ENCODE measurements at places on chromosomes 1 and 21.

DNA sequence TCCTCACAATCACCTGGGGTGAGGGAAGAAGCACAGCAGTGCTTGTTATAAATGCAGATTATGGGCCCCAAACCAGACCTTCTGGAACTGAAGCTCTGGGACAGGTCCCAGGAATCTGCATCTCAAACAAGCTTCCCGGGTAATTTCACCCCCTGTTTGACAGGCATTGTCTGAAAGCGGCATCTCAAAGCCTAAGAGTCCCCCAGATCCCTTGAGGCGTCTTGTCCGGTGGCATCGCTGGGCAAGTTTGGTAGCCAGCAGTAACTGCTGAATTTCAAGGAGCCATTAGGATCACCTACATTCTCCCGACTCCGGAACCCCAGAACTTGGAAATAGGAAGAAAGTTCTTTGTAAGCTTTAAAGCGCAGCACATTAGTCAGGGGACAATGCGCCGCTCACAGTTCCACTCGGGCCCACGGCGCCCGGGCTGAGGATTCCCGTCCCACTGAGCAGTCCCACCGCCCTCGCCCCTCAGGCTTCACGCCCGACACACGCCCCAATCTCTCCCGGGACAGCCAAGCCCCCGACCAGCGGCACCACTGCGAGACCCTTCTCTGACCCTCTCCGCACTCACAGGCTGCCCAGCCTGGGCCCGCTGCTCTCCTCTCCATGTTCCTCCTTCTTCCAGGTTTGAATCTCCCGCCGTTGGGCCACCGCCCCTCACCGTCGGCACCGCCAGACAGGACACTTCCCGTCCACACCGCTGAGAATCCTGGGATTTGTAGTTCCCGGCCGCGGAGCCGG lies at the start of gene IQGAP3:
TSS of gene IQGAP3 (minus strand) at position 647 of the 744 bp plus-strand sequence. CDS start at position 611, 36 bp downstream.
- peak; percentile 70 for DNase-seq

GRCh38 chr1:119978018-119978505 lies 81.7 kb upstream of the ADAM30 start:
- no peak for DNase-seq

GRCh38 chr21:42148097-42148496 lies 70.8 kb upstream of the ABCG1 start:
- DNase-seq = no peak

DNA sequence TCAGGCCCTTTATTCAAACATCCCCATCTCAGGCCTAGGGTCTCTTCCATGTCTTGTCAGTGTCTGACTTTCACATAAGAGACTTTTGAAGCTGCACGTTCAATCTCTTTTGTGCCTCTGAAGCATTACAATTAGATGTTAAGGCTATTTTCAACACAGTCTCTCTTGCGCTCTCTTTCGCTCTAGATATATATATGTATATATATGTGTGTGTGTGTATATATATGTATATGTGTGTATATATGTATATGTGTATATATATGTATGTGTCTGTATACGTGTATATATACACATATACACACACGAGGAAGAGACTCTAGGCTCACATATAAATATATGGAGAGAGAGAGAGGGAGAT lies 162.5 kb upstream of the RNPC3 start:
- DNase-seq = no peak

DNA sequence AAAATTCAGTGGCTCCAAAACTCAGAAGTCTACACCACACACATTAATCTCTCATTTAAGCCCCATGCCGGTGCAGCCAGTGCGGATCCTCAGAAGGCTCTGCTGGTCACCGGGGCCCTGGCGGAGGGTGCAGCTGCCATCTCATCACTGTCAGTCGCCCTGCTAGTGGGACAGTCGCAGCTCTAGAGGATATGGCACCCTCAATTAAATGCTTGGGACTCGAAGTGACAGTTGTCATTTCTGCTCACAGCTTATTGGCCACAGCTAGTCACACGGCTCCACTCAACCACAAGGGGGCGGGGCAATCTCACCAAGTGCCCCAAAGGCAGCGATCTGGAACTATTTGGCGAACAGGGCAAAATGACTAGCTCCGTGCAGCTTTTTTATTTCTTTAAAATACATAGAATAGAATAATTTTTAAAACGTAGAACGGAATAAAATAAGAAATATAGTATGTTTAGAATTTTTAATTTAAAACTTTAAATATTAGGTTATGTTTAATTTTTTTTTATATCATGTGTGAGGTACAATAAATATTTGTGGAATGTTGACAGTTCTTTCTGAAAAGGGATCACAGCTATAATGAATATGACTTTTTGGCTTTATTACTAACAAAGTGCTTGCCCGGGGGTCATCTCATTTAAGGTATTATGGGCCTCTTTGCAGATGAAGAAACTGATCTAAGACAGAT lies 8.0 kb upstream of the MAN1C1 start:
- DNase-seq = peak; percentile 25

- no peak for DNase-seq
These were observed at the start of gene EVA1C for GRCh38 chr21:32412162-32413014. Gene EVA1C, plus strand, starts transcription at chr21:32412706. Its CDS starts 148 bp downstream, at chr21:32412854.

- DNase-seq = peak; percentile 1
These were observed 244.5 kb downstream of the NEGR1 start for GRCh38 chr1:72037745-72038343.

Data from SW 1271 (cell line).